Right renal pelvis (tissue), 4 donors: ENCODE measurements at places on chromosomes 16 and 17. TPM values are rescaled to one million over a fixed set of nuclear protein-coding genes. Genes with fewer than 3 reads are reported as not detected.

The MSL1 gene
- polyA plus RNA-seq, result 172 TPM

The USP6 gene
- 3.4 TPM for polyA plus RNA-seq

The MMP2 gene
- 349 TPM for polyA plus RNA-seq

The MEFV gene
- polyA plus RNA-seq, result 0.33 TPM

The PMFBP1 gene
- 3.3 TPM for polyA plus RNA-seq

The CES3 gene
- polyA plus RNA-seq, result 2.3 TPM

The HBZ gene
- 2.5 TPM for polyA plus RNA-seq

The NOD2 gene
- polyA plus RNA-seq, result 0.81 TPM

The KRT36 gene
- not detected for polyA plus RNA-seq

The PROCA1 gene
- polyA plus RNA-seq, result 7.3 TPM

The SCGB1C2 gene
- 1.6 TPM for polyA plus RNA-seq

The EPN3 gene
- 11.5 TPM for polyA plus RNA-seq

The CCL16 gene
- 0.17 TPM for polyA plus RNA-seq

The HP gene
- 0.69 TPM for polyA plus RNA-seq

The SALL1 gene
- polyA plus RNA-seq, result 112 TPM

The OSGIN1 gene
- polyA plus RNA-seq, result 0.55 TPM

The MYH8 gene
- polyA plus RNA-seq, result 0.89 TPM

The OTOP3 gene
- polyA plus RNA-seq, result not detected

The IGSF6 gene
- polyA plus RNA-seq, result 2.6 TPM

The HBA2 gene
- 1,018 TPM for polyA plus RNA-seq

The ABAT gene
- polyA plus RNA-seq, result 61.2 TPM
